ENCODE measurements at places on chromosomes 3 and 15.

DNA sequence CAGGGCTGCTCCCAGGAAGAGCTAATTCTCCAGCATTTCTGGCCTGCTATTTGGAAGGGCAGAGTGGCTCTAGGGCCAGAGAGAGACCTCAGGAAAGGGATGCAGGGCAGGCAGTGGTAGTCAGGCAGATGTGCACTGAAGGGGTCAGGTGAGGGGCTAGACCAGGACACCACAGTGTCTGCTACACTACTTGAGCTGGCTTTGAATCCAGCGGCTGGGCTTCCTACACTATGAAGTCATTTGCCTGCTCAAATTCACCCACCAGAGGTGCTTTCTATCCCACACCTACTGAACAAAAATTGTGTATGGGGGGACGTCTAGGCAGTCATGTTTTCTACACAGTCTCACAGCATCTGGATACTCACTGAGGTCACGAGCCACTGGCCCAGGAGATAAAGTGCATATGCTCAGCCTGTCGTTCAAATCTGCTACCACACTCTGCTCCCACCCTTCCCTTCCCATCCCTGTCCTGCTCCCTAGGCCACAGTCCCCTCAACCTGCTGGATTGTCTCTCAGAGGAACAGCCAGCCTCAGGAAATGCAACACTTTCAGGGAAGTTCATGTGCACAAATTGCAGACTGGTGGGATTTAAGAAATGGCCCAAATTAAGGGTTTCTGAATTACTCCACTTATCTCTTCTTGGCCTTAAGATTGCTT lies 49.9 kb upstream of the SLC6A11 start:
- H3K27me3 ChIP-seq = peaks cover 95% of the 10 kb centered on the region
- no peak for DNase-seq
- H3K4me3 ChIP-seq = no peak overlapping the region
- H3K27ac ChIP-seq = no peak overlapping the region

GRCh38 chr3:57048052-57048671 lies 12.3 kb upstream of the SPATA12 start:
- H3K4me3 ChIP-seq = no peak overlapping the region
- H3K27ac ChIP-seq = no peak overlapping the region
- H3K4me1 ChIP-seq = no peaks in the 10 kb centered on the region
- H3K27me3 ChIP-seq = peaks cover 45% of the 10 kb centered on the region
- H3K36me3 ChIP-seq = no peaks in the 10 kb centered on the region

DNA sequence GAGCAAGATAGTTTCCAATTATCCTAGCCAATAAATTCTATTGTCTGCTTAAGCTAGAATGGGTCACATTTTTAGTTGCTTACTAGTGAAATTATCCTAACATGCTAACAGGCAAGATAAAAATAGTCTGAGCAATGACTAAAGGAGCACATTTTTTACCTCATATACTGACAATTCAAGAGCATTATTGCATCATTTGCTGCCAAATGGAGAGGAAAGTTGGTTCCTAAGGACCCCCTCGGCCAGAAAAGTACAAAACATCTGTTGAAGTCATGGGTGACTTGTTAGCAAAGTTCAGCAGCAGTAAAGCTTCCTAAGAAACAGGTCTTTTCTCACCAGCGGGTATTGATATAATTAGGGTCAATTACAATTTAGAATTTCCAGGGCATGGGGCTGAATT lies 1001.0 kb downstream of the FHIT start:
- H3K27ac ChIP-seq = no peak overlapping the region
- no peaks in the 10 kb centered on the region for H3K27me3 ChIP-seq
- H3K4me1 ChIP-seq = no peaks in the 10 kb centered on the region

- no peaks in the 10 kb centered on the region for H3K27me3 ChIP-seq
Measured at GRCh38 chr3:108122276-108122675, 31.4 kb upstream of the CD47 start.

DNA sequence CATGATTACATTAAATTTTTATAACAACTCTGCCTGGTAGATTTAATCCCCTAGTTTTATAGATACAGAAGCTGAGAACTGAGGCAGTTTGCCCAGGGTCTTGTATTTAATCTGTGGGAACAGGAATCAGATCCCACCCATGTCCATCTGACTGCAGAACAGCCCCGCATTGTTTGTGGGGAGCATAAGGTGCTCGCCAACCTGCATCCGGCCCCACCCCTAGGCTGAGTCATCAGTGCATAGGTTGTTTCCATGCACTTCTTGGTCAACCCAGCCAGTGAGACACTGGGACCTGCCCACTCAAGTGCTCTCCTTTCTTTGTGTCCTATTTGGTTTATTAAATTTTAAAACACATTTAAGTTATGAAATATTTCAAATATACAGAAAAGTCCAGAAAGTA lies 266.2 kb downstream of the OPA1 start:
- no peaks in the 10 kb centered on the region for H3K27me3 ChIP-seq
- no peak overlapping the region for H3K27ac ChIP-seq
- no peaks in the 10 kb centered on the region for H3K4me1 ChIP-seq
- no peak for DNase-seq

GRCh38 chr15:45471151-45471550 lies 51.4 kb downstream of the SLC30A4 start:
- H3K27ac ChIP-seq = no peak overlapping the region
- H3K27me3 ChIP-seq = peaks cover 56% of the 10 kb centered on the region
- peaks cover 2% of the 10 kb centered on the region for H3K36me3 ChIP-seq
